Large intestine (tissue), 12 donors: ENCODE measurements at places on chromosomes 3 and 15. TPM values are rescaled to one million over a fixed set of nuclear protein-coding genes. Genes with fewer than 3 reads are reported as not detected.

- no peak for DNase-seq
Measured at GRCh38 chr3:157859541-157859940, 246.7 kb downstream of the SHOX2 start.

GRCh38 chr15:31352911-31353811 lies 26.5 kb downstream of the KLF13 start:
- DNase-seq, result peak; percentile 94

DNA sequence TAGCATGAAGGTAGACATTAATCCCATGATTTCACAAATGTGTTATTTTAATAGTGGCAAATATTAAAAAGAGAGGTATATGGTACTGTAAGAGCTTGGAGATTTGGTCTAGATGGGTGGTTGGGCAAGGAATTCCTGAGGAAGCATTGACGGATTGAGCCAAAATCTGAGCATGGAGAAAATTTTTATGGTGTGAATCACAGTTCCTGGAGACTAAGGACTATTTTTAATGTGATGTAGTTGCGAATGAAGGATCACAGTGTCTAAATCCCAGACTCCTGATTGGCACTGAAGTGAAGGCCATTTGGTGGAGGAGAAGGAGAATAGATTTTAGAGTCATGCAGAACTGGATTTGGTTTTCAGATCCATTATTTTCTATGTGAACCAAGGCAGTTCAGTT lies 188.7 kb upstream of the FEZF2 start:
- DNase-seq, result no peak

DNA sequence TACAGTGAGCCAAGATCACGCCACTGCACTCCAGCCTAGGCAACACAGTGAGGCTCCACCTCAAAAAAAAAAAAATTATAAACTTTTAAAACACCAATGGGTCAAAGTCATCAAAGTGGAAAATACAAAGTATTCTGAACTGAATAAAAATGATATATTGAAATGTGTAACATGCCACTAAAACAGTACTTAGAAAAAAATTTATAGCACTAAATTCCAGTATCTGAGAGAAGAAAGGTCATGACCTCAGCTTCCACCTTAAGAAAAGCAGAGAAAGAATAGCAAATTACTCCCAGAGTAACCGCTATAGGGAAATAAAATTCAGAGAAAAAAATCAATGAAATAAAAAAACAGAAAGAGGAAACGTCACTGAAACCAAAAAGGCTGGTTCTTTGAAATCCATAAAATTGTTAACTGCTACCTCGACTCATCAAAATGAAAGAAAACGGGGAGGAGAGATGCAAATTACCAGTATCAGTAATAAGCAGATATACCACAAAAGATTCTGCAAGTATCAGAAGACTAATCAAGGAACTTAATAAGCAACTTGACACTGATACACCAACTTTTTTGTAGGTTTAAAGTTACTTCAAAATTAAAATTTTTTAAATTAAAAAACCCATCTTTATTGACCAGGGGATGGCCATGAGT lies 20.8 kb downstream of the ATP13A3 start:
- DNase-seq, result no peak

DNA sequence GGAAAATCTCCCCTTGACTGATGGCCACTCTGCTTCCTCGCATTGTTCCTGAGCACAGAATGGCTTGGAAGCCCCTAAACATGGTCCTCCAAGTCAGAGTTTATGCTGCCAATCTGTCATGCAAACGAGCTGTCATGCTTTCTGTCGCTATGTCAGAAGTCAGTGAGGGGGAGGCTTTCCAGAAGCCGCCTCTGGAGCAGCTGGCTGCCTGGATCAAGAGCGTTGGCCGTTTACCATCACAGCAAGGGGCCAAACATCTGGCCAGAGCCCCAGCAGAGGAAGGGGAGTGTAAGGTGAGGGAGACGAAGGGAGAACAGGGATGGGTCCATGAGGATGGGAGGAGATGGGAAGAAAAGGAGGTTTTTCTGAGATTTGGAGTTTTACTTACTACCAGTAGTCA lies 372.6 kb upstream of the NR2F2 start:
- DNase-seq, result no peak

DNA sequence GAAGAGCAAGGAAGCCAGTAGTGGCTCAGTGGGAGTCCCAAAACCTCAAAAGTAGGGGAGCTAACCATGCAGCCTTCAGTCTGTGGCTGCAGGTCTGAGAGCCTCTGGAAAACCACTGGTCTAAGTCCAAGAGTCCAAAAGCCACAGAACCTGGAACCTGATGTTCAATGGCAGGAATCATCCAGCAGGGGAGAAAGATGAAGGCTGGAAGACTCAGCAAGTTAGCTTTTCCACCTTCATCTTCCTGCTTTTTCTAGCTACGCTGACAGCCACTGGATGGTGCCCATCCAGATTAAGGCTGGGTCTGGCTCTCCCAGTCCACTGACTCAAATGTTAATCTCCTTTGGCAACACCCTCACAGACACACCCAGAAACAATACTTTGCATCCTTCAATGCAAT lies 626.3 kb downstream of the NAALADL2 start:
- DNase-seq, result no peak

The ATP13A3 gene
- polyA plus RNA-seq, result 64.6 TPM

The ZNF501 gene
- polyA plus RNA-seq, result 6.1 TPM

The ANKUB1 gene
- 0.12 TPM for polyA plus RNA-seq
